ENCODE measurements at places on chromosomes 16 and 17.

- DNase-seq: no peak
Measured at GRCh38 chr17:3316836-3317235, 18.7 kb upstream of the OR3A1 start.

DNA sequence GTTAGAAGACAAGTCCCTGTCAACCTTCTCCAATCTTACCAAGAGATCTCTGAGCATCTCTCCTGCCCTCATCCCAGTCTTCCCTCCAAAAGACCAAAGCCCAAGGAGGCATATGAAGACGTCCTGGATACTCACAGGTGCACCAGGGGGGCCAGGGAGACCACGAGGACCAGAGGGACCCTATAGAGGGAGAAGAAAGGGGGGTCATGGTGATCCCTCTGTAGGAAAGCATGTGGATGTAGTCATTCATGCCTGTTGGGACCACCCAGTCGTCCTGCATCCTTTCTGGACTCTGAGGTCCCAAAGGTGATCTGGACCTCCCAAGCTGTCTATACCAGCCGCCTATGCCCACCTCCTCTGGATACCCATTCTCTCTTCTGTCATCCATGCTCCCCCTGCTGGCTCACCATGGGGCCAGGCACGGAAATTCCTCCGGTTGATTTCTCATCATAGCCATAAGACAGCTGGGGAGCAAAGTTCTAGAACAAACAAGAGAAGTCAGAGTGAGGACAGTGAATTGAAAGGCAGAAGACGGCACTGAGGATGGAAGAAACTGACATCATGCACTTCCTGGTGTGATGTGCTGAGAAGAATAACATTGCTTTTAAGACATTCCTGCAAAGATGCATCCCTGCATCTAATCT lies 3.3 kb downstream of the COL1A1 start:
- DNase-seq: peak; percentile 52

GRCh38 chr16:13313351-13313750 lies 412.0 kb downstream of the SHISA9 start:
- no peak for DNase-seq

DNA sequence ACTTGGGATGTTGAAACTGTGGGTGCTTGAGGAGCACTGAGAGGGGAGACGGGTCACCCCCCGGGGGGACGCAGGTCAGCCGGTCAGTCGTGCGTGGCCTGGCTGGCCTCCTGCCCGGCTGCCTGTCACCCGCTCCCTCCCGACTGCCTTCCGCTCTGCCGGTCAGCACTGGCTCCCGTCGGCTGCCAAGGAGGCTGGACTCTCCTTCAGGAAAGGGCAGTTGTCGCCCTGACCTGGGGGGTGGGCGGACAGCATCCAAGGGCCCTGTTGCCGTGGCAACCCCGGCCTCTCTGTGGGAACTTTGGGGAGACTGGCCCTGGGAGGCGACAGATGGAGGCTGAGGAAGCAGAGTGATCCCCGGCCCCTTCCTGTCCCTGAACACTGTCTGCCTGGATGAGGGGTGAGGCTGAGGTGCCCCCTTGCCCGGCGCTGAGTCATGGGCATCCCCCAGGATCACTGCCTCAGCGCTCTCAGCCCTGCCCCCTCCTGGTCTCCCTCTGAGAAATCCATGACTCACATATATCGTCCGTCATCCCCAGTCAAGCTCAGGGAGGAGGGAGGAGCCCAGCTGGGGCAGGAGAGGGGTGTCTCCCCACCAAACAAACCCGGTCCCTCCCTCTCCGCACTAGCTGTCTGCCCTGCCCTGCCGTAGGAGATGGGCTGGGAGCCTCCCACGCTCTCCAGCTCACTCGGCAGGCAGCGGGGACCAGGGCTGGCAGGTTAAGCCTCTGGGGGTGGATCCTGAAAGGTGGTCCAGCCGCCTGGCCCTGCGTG lies at the start of gene ADGRG1:
TSS of gene ADGRG1 (plus strand) at position 623 of the 774 bp plus-strand sequence. CDS start 21,658 bp downstream, outside the sequence.
- DNase-seq: peak; percentile 76

DNA sequence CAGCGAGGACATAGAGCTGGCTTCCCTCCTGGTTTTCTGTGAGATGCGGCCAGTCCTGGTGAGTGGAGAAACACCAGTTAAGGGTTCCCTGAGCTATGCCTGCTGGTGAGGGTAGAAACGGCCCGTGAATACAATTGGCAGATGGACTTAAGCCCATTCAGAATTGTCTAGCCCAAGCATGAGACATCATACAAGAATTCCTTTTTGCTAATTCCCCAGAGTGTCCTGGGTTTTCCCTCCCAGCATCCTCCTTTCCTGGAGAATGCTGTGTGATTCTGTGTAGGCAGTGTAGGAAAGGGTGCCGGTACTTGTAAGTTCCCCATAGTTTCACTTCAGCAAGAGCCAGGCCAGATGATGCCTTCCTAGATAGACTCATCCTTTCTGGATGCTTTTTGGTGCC lies 65.1 kb downstream of the SDR42E1 start:
- no peak for DNase-seq

DNA sequence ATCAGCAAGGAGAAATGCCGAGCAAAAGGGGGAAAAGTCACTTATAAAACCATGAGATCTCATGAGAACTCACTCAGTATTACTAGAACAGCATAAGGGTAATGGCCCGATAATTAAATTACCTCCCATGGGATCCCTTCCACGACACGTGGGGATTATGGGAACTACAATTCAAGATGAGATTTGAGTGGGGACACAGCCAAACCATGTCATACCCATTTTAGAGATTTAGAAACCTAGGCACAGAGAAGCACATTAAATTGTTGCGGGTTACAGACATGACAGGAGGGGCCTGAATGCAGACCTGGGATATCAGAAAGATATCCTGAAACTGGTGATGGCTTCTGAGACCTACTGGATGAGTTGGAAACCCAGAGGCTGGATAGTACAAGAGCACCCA lies 20.1 kb downstream of the ARHGAP17 start:
- DNase-seq: no peak

DNA sequence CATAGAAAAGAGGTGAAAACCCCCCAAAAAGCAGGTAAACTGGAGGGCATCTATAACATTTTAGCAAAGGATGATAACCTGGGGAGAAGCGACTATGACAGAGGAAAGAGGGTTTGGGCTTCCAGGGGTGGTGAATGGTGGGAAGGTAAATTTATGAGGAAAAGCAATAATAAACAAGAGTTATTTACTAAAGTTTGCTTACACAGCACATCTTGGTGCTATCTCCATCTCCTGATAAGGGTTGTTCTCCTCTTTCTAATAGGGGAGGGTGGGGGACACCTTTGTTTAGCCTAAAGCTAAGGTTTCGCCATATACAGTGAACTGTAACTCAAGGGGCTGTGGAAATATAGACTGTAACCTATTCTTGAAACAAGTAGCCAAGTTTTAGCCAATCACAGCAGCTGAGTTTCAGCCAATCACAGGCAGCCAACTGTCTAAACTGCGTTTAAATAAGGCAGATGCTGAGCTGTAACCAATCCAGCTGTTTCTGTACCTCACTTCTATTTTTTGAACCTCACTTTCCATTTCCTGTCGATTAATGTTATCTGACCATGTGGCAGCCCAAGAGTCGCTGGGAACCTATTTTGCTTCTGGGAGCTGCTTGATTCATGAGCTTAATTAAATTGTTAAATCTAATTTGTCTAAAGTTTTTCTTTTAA lies 191.8 kb downstream of the MAP2K6 start:
- no peak for DNase-seq

DNA sequence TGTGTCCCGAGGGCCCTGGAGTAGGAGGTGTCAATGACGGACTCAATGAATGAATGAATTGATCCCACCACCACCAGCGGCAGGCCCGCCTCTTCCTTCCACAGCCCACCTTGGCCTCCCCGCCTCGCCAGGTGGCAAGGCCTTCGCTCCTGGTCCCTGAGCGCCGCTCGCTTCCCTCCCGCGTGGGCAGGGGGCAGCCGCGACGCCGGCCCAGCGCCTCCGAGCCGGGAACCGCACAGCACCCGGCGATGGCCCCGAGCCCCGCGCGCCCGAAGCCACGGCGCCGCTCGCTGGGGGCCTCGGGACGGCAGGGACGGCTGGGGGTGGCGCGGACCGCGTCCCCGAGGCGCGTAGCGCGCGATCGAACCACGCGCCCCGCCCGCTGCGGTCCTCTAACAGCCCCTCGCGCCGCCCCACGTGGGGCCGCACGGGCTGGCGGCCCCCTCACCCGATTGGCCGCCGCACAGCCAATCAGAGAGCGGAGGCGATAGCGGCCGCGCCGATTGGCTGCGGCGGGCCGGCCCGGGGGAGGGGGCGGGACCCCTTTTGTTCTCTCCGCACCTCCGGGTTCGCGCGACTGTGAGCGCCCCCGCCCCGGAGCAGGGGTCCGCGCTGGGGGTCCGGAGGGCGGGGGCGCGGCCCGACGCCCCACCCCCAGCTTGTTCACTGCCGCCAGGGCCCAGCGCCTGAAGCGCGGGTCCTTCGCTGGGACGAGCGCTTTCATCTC lies 31.4 kb downstream of the ACTG1 start:
- DNase-seq: peak; percentile 69

DNA sequence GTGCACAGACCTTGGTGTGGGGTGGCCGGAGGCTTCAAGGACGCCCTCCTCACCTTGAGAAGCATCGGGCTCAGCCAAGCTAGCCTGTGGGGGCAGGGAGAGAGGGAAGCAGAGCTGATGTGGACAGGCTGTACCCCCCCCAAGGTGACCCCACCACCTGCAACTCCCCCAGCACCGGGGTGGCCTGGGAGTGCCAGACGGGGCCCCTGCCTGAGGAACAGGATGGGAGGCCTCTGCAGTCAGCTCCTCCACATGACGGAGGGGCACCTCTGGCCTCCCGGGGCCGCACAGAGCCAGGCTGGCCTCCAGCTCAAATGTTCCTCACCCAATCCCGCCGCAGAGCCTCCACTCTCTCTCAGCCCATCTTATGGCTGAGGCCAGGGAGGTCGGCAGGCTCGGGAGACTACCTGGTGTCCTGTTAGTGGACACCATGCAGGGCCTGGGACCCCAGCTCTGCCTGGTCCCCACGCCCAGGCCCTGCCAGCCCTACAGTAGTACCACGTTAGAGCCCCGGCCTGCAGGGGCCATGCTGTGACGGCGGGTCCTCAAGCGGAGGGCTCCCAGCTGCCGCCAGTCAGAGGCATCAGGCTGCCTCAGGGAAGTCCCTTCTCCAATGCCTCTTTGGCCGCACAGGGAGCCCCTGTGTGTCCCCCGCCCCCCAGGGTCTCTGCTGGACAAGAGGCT lies 19.4 kb upstream of the SLC38A10 start:
- no peak for DNase-seq

DNA sequence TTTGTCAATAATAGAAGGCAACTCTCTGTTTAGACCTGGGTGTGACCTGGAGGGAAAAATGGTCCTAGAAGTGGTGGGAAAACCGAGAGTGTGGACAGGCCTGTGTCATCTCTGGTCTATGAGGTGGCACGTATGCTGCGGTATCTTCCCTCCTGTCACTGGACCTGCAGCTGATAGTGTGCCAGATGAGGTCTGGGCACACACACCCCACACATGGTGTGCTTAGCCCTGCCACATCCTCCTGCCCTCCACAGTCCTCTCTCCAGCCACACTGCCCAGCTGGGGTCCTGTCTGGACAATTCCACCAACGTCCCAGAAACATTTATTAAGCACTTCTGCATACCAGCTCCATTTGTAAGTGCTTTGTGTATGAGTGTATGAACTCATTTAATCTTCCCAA lies 37.2 kb downstream of the GLP2R start:
- DNase-seq: no peak

DNA sequence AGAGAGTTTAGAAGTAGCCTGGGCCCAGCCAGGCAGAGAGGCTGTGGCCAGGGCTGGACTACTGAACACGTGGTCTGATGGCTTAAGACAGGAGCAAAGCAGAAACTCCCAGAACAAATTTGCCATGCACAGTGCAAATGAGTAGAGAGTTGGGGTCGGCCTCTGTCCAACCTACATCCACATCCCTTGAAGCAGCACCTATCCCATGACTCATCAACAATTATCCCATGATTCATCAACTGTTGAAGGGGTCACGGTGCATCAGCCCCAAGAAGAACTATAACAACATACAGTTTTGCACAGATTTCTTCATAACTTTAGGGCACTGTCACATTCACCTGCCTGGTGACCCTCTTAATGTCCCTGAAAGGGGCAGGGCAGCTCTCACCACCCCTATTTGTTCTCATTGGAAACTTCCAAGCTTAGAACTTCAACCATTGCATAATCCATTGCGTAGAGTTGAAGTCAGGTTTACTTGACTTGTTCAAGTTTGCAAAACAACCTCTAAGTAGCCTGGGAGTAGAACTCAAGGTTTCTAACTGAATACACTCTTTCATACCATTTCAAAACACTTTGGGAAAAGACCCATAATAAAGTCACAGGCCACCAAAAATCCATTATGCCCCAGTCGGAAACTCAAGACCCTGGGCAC lies 235.2 kb upstream of the CDH5 start:
- no peak for DNase-seq

DNA sequence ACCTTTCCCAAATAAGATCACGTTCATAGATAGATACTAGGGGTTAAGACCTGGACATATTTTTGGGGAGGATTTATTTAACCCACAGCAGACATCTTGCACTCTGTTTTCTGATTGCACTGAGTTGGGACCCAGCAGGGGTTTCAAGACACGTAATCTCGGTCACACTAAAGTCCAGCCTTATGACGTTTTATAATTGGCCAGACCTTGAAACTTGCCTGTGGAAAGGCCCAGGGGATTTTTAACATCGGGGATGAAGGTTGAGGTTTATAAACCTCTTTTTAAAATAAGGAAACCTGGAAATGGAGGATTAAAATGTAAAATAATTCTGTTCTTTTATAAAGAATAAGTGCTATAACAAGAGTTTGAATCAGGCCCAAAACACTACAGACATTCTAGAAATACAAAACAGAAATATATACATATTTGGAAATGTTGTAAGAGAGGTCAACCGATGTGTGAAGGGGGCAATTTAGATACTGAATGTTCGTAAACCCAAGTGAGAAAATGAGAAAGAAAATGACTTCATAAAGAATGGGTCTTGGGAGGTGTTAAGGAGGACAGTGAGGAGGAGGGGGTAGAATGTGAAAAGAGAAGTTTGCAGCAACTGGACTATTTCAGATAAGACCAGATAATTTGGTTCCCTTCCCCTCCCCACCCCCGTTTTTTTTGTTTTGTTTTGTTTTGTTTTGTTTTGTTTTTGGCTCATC lies 61.1 kb upstream of the NOL11 start:
- no peak for DNase-seq

GRCh38 chr17:72591289-72592241 lies 470.7 kb downstream of the SOX9 start:
- DNase-seq: no peak

DNA sequence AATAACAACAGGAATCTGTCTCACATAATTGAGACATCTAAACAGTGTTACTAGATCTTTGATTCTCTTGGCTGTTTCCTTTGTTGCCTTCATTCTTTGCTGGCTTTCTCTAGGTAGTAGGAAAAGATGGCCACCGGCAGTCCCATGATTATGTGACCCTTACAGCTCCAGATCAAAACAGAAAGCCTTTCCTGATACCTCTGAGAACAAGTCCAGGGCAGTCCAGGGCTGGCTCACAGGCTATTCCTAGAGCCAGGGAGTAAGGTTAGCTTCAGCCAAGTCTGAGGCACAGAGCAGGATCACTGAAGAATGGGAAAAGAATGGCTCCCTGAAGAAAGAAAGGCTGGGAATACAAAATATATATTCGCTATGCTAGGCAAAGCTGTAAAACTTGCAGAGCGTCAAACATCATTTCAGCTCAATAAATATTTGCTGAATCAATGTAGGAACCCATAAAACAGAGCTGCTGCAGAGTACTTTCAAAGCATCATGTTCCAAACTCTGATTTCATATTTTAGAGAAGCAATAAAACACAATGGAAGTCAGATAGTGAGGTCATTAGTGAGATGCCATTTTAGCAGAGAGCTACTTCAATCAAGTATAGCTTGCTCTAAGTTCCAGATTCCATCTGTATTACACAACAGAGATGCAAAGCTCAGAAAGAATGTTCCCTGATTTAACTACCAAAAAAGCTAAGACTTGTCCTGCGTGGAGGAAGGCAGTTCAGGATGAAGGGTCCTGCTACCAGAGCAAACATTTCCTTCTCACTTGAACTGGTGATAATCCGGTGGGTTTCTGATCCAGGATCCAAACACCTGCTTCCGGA lies 23.4 kb downstream of the ADAT1 start:
- no peak for DNase-seq
